ENCODE measurements at places on chromosomes 4 and X.
A peak's percentile ranks its signal among the peaks of the same experiment; 100 is the strongest.

- no peak overlapping the region for H3K4me3 ChIP-seq
- no peaks in the 10 kb centered on the region for H3K4me1 ChIP-seq
- no peaks in the 10 kb centered on the region for H3K27me3 ChIP-seq
- no peak for DNase-seq
Observed at GRCh38 chr4:120132935-120133334, 66.3 kb upstream of the MAD2L1 start.

- no peaks in the 10 kb centered on the region for H3K36me3 ChIP-seq
- no peak overlapping the region for H3K27ac ChIP-seq
- no peak for DNase-seq
- H3K4me3 ChIP-seq = no peak overlapping the region
- H3K27me3 ChIP-seq = no peaks in the 10 kb centered on the region
Observed at GRCh38 chr4:7155590-7156071, 36.7 kb upstream of the SORCS2 start.

DNA sequence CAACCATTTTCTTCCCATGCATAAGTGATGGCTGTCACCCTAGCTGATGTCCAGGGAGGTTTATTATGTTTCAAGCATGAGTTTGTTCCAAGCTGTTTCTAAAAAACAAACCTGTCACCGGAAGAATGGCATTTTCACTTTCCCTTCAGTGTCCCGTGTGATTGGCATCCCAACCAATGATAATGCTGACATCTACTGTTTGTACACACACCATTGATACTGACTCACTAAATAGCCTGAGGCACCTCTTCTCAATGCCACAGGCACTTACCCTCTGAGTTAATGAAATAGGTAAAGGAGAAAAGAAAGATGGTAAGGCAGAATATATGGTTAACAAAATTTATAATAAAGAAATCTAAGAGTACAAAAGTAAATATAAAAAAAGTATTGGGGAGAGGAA lies 23.1 kb upstream of the VCX2 start:
- H3K27ac ChIP-seq = no peak overlapping the region
- no peaks in the 10 kb centered on the region for H3K36me3 ChIP-seq
- H3K4me3 ChIP-seq = no peak overlapping the region
- DNase-seq = no peak
- no peaks in the 10 kb centered on the region for H3K4me1 ChIP-seq

DNA sequence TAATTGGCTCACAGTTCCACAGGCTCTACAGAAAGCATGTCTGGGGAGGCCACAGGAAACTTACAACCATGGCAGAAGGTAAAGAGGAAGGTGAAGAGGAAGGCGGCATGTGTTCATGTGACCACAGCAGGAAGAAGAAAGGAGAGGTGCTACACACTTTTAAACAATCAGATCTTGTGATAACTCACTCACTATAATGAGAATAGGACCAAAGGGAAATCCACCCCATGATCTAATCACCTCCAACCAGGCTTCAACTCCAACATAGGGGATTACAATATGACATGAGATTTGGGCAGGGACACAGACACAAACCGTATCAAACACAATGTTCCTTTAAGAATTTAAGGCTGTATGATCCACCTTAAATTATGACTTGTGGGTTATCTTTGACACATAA lies 10.5 kb upstream of the PGM2 start:
- no peak overlapping the region for H3K4me3 ChIP-seq
- H3K27me3 ChIP-seq = no peaks in the 10 kb centered on the region
- no peaks in the 10 kb centered on the region for H3K36me3 ChIP-seq
- no peaks in the 10 kb centered on the region for H3K4me1 ChIP-seq
- no peak for DNase-seq

- H3K27me3 ChIP-seq = no peaks in the 10 kb centered on the region
- DNase-seq = no peak
- H3K4me3 ChIP-seq = no peak overlapping the region
- H3K4me1 ChIP-seq = peaks cover 17% of the 10 kb centered on the region
Observed at GRCh38 chr4:142379277-142380051, 466.6 kb downstream of the INPP4B start.

DNA sequence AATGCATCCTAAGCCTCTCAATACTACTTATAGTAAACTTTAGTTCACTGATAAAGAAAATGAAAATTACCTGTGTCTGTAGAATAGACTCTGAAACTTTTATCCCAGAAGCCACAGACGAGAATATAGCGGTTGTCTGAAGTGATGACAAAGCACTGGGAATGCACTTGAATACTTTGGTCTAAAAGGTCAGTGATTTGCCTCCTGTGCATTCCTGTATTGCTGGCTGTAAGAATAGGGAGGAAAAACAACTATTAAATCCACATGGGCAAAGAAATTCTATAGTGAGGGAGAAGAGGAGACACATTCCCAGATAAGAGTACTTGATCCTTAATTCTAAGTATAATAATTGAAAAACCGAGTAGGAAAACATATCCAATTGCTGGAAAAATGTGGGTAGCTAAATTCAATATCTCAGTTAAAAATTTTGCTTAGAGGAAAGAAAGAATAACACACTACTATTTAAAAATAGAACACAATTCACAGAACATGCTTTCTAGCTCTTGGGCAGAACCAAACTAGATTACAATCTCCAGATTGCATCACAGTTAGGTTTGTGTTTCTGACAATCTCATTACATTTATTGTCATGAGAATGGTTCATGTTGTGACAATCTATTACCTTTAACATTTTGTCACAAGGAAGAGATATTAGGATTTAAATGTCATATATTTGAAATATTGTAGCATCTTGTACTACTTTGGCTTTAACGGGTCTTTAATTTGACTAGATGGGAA lies 232.1 kb downstream of the DCLK2 start:
- no peaks in the 10 kb centered on the region for H3K27me3 ChIP-seq
- DNase-seq = no peak
- no peak overlapping the region for H3K4me3 ChIP-seq
- H3K4me1 ChIP-seq = no peaks in the 10 kb centered on the region
- no peaks in the 10 kb centered on the region for H3K36me3 ChIP-seq

DNA sequence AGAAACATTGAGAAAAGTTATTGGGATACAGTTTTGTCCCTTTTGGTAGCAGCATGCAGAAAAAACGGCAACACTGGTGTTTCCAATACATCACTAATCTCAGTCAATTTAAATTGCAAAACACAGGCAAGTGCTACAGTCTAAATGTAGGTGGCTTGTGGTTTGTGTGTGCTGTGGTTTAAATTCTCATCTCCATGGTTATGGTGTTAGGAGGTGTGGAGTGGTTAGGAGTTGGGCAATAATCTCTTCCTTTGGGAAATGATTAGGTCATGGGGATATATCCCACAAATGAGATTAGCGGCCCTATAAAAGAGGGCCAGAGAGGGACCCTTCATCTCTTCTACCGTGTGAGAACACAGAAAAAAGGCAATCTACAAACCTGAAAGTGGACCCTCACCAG lies 1344.3 kb downstream of the ADGRL3 start:
- H3K4me1 ChIP-seq = no peaks in the 10 kb centered on the region
- no peaks in the 10 kb centered on the region for H3K36me3 ChIP-seq
- H3K27me3 ChIP-seq = no peaks in the 10 kb centered on the region
- no peak for DNase-seq
- no peak overlapping the region for H3K4me3 ChIP-seq

DNA sequence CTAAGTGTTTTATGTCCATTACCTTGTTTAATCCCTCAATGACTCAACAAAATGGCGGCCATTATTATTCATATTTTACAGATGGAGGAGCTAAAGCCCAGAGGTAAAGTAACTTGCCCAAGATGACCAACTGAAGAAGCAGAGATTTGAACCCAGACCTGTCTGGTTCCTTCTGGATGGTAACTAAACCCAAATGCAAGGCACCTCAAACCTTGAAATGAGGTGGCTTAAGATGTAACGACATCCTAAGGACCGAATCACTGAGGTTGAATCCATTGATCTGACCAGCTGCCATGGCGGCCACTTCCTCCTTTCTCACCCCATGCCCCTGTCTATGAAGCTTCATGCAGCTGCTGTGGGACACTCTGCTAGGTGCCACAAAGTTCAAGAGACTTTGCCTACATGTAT lies 932 bp downstream of the TLR10 start:
- H3K4me1 ChIP-seq = no peaks in the 10 kb centered on the region
- H3K4me3 ChIP-seq = no peak overlapping the region
- H3K36me3 ChIP-seq = no peaks in the 10 kb centered on the region
- no peak for DNase-seq

GRCh38 chrX:107477406-107477805 lies 28.0 kb downstream of the FRMPD3 start:
- no peak overlapping the region for H3K27ac ChIP-seq
- H3K27me3 ChIP-seq = no peaks in the 10 kb centered on the region
- H3K36me3 ChIP-seq = no peaks in the 10 kb centered on the region
- no peaks in the 10 kb centered on the region for H3K4me1 ChIP-seq
- DNase-seq = no peak

GRCh38 chrX:19677121-19677520 lies 161.8 kb upstream of the MAP3K15 start:
- H3K4me3 ChIP-seq = no peak overlapping the region
- no peak overlapping the region for H3K27ac ChIP-seq
- no peaks in the 10 kb centered on the region for H3K36me3 ChIP-seq

- H3K27ac ChIP-seq = no peak overlapping the region
- no peaks in the 10 kb centered on the region for H3K36me3 ChIP-seq
- no peak for DNase-seq
- peaks cover 62% of the 10 kb centered on the region for H3K4me1 ChIP-seq
- H3K27me3 ChIP-seq = no peaks in the 10 kb centered on the region
Observed at GRCh38 chr4:147814376-147814775, 82.5 kb downstream of the ARHGAP10 start.

DNA sequence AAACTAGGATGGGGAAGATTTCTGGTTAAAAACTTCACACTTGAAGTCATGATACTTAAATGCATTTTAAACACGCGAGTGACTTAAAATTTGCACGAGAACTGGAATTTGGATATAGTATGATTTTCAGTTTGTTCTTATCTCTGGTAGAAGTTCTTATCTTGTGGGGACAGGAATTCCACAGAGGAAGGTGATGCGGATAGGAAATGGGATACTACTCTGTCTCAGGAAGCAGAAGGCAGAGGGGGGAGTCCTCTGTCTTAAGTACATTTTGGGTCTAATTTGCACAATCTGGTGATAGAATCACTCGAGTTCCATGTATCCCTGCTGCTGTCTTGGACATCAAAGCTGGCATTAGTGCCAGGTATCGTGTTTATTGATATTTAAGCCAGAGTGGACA lies 53.3 kb downstream of the TLL1 start:
- H3K4me1 ChIP-seq = no peaks in the 10 kb centered on the region
- no peaks in the 10 kb centered on the region for H3K27me3 ChIP-seq
- H3K27ac ChIP-seq = no peak overlapping the region
- no peaks in the 10 kb centered on the region for H3K36me3 ChIP-seq

- peak overlapping the region; percentile 92 for H3K27ac ChIP-seq
- H3K4me3 ChIP-seq = peak overlapping the region; percentile 91
- no peak for DNase-seq
- H3K27me3 ChIP-seq = no peaks in the 10 kb centered on the region
- H3K36me3 ChIP-seq = no peaks in the 10 kb centered on the region
- H3K4me1 ChIP-seq = peaks cover 53% of the 10 kb centered on the region
Observed at GRCh38 chr4:2537011-2537830, 774 bp downstream of the FAM193A start.

GRCh38 chr4:5908876-5909427 lies 16.1 kb upstream of the CRMP1 start:
- H3K4me1 ChIP-seq = no peaks in the 10 kb centered on the region
- H3K27ac ChIP-seq = no peak overlapping the region
- no peak for DNase-seq
- H3K36me3 ChIP-seq = no peaks in the 10 kb centered on the region
- H3K4me3 ChIP-seq = no peak overlapping the region

DNA sequence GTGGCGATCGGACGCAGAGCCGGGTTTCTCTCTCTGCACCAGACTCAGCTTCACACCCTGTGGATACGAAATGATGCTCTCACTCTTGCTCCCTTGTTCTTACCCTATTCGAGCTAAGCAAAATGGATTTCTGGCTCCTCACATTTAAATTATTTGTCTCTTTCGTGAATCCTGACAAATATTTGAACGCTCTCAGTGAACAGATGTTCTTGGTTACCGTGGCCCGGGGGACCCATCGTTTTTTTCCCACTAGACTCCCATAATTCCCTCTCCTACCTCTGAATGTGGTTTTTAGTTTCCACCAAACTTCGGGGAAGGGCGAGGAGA lies 630 bp downstream of the SMARCA5 start:
- DNase-seq = no peak
- peaks cover 10% of the 10 kb centered on the region for H3K36me3 ChIP-seq
- peaks cover 45% of the 10 kb centered on the region for H3K4me1 ChIP-seq
- peak overlapping the region; percentile 98 for H3K27ac ChIP-seq
- peak overlapping the region; percentile 73 for H3K4me3 ChIP-seq

GRCh38 chr4:152577708-152578396 lies 42.0 kb upstream of the FBXW7 start:
- H3K27ac ChIP-seq = no peak overlapping the region
- no peaks in the 10 kb centered on the region for H3K4me1 ChIP-seq
- no peak overlapping the region for H3K4me3 ChIP-seq
- DNase-seq = no peak
- no peaks in the 10 kb centered on the region for H3K27me3 ChIP-seq
- H3K36me3 ChIP-seq = no peaks in the 10 kb centered on the region

DNA sequence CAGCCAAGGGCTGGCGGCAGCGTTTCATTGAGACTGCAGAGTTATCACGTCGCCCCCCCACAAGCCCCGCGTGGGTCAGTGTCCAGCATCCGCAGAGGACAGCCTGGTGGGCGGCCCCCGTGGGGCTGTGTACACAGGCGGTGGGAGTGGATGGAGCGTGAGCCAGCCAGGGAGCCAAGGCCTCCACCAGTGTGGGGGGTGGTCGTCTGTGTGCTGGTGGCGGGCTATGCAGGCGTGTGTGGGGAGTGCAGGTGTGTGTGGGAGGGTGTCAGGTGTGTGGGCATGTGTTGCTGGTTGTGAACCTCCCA lies 56.5 kb upstream of the NKX1-1 start:
- DNase-seq = no peak
- no peaks in the 10 kb centered on the region for H3K36me3 ChIP-seq
- H3K4me3 ChIP-seq = no peak overlapping the region
- no peaks in the 10 kb centered on the region for H3K27me3 ChIP-seq
- H3K27ac ChIP-seq = no peak overlapping the region

GRCh38 chr4:10458177-10458576 lies 951 bp upstream of the ZNF518B start:
- DNase-seq = no peak
- peaks cover 18% of the 10 kb centered on the region for H3K4me1 ChIP-seq
- H3K36me3 ChIP-seq = peaks cover 12% of the 10 kb centered on the region
- H3K4me3 ChIP-seq = no peak overlapping the region
- no peaks in the 10 kb centered on the region for H3K27me3 ChIP-seq

DNA sequence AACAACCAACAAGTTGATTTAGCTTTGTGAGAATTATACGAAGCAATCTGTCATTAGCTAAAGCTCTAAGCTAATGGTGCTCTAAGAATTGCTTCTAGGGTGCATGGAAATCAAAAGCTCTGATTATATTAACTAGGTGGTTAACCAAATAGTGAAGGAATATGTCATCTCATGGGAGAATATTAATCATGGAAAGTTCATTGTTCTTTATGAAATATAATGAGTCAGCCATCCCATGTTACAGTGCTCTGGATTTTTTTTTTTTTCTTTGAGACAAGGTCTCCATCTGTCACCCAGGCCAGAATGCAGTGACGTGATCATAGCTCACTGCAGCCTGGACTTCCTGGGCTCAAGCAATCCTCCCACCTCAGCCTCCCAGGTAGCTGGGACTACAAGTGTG lies 10.5 kb downstream of the DCAF8L2 start:
- H3K4me3 ChIP-seq = no peak overlapping the region
- H3K27ac ChIP-seq = no peak overlapping the region
- no peaks in the 10 kb centered on the region for H3K27me3 ChIP-seq
- H3K36me3 ChIP-seq = no peaks in the 10 kb centered on the region
- no peaks in the 10 kb centered on the region for H3K4me1 ChIP-seq
- no peak for DNase-seq

GRCh38 chr4:159284113-159284512 lies 181.2 kb downstream of the RAPGEF2 start:
- H3K27me3 ChIP-seq = no peaks in the 10 kb centered on the region
- no peaks in the 10 kb centered on the region for H3K4me1 ChIP-seq

- no peaks in the 10 kb centered on the region for H3K36me3 ChIP-seq
- no peak for DNase-seq
- H3K27me3 ChIP-seq = no peaks in the 10 kb centered on the region
- H3K27ac ChIP-seq = no peak overlapping the region
Observed at GRCh38 chr4:176746846-176747245, 45.9 kb downstream of the VEGFC start.
